ENCODE measurements at places on chromosomes 11 and 22.

DNA sequence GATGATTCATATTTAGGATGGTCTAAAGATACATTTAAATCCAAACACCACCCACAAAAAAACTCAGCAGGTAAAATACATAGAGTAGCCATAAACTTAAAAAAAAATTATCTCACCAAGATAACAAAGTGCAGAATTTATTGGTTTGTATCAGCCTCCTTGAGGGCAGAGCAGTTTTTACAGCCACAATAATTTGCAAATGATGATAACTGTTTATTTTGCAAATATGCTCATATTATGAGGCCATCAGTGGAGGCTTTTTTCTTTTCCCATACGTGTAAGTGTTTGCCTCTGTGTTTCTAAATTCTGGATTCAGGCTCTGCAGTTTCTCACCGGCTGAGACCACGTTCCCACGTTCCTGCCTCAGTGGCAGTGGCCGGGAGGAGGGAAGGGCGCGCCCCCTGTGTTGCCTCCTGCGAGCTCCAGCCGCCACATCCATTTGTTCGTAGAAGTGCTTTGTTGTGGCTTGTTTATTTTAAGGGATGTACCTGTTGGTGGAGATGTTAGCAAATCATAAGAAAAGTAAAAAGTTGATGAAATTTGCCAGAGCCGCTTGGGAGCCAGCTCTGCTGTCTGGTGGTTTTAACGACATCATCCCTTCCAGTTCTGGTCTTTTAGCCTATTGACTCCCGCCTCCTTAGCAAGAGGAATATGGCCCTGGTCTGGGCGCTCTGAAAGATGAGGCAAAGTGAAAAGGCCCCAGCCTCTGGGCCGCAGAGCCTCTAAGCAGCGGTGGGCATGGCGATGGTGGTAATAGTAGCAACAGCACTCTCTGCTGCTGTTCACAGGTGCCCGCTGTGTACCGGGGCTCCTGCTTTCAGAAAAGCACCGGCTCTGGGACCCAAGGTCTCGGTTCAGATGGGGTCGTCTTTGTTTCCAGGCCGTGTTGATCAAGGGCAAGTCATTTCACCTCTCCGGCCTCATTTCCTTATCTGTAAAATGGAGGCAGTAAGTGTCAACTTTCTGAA is 66.7 kb upstream of the PPARA start:
- DNase-seq = no peak

GRCh38 chr11:1041149-1041467 is 4.6 kb upstream of the MUC6 start:
- DNase-seq = no peak

- DNase-seq = no peak
Measured at GRCh38 chr11:73152086-73152853, 10.2 kb upstream of the FCHSD2 start.

DNA sequence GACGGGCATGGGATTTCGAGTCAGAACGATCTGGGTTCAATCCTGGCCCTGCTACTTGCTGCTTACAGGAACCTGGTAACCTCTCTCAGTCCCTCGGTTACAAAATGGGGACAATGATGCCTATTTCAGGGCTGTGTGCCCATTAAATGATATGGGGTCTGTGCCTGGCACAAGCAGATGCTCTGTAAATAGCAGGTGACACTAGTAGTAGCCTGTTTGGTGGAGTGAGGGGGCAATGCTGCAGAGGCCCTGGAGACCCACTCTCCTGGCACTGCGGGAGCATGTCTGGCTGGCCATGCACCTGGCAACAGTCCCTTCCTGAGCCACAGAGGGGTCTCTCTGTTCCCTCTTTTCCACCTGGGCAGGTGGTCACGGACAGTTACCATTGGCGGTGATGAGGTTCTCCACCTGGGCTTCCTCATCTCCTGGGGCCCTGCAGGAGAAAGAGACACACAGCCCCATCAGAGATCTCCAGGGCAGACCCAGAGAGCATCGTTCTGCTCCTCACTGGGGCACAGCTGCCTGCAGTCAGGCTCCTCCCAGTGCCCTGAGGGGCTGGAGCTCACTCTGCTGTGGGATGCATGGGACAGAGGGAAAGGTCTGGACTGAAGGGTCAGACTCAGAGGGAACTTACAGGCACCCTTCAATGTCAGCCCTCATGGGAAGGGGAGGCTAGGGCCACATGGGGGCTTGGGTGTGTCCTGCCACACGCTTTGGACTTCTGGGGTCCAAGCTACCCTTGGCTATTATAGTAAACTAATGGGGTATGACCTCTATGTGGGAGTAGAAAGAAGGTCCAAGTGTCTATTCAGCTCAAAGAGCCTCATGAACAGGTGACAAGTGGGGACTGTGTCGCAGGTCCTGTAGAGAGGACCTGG is 15.6 kb upstream of the FXYD2 start:
- DNase-seq = no peak

DNA sequence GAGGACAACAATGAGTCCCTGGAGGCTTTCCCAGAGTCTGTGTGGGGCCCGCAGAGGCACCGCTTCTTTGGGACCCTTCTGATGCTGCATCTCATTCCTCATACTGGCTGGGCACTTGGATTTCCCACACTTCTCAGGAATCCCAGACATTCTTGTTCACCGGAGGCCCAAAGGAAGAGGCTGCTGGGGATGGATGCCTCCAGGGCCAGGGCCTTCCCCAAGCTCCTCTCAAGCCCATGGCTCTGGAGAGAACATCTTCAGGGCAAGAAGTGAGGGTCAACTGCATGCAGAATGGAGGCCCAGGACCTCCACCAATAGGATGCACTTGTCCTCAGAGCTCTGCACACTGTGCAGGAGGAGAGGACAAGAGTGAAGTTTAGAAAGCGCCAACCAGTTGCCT is 34.6 kb downstream of the DKK3 start:
- no peak for DNase-seq

GRCh38 chr11:76166314-76166713 is 40.0 kb downstream of the WNT11 start:
- DNase-seq = no peak

DNA sequence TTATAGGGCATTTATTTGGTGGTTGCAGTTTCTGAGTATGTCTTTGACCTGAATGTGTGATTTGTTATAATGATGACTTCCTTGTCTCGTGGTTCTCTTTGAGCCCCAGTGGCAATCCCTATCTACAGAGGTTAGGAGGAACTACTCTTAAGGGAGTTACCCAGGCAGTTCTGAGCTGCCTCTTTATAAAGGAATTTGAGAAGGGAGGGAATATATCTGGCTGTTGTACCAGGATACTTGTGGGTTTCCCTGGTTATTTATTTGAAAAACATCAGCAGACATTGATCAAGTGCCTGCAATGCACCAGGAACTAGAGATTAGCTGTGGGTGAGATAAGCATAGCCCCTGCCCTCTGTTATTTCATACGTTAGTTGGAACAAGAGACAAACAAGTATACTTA is 243.5 kb upstream of the ARHGAP20 start:
- no peak for DNase-seq

- no peak for DNase-seq
Measured at GRCh38 chr11:85762226-85762625, 48.7 kb downstream of the SYTL2 start.

GRCh38 chr11:107025673-107026072 is 7.4 kb upstream of the GUCY1A2 start:
- no peak for DNase-seq

DNA sequence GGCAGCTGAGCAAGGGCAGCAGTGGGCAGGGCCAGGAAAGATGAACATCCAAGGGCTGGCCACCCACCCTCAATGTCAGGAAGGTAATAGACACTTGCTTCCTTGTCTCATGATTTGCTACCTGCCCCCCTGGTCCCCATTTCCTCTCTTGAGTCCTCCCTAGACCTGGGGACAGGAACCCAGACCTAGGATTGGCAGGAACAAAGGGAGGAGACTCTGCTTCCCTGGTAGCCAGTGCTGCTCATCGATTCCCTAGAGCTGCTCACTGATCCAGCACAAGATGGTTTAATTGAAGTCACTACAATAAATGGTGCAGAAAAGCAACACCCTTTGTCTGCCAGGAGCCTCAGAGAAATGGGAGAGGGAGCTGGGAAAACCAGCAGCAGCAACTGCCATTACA is 67.8 kb upstream of the CHST1 start:
- DNase-seq = no peak

DNA sequence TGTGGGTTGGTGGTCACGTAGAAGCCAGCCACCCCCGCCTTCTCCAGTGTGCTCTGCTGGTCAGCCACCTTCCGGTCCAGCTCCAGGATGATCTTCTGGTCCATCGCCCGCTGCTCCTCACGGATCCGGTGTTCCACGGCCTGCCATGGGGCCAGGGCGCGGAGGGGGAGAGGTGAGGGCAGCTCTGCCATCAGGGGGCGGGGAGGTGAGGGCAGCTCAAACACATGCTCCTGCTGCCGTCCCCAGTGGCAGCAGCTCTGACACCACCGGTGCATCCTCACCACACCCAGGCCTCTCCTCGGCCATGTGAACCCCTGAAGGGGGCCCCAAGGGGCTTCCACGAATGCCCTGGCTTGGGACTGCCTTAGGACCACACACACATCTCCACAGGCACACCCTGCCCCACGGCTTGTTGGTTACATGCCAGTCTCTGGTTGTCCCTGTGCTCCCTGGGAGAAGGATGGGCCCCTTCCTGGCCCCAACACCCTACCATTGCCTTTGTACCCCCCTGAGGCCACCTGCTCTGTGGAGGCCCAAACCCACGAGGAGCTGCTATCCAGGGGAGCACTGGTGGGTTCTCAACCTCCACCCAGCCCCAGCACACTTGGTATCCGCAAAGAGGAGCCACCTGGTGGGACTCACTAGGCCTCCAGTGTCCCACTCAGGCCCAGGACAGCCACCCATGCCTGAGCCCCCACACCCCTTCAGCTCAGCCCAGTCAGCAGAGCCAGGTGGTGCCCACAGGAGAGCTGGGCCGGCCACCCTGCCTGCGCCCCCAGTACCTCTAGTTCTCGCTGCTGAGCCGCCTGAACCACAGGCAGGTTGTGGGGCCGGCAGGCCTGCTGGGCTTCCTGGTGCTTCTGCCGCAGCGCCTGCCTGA is 4.3 kb downstream of the DGCR6L start:
- no peak for DNase-seq

- no peak for DNase-seq
Measured at GRCh38 chr11:6321356-6321755, 1.1 kb upstream of the CAVIN3 start.

- DNase-seq = no peak
Measured at GRCh38 chr11:67435727-67436458, 1.6 kb downstream of the PTPRCAP start.

GRCh38 chr11:78372114-78372768 is 45.4 kb downstream of the GAB2 start:
- DNase-seq = no peak

DNA sequence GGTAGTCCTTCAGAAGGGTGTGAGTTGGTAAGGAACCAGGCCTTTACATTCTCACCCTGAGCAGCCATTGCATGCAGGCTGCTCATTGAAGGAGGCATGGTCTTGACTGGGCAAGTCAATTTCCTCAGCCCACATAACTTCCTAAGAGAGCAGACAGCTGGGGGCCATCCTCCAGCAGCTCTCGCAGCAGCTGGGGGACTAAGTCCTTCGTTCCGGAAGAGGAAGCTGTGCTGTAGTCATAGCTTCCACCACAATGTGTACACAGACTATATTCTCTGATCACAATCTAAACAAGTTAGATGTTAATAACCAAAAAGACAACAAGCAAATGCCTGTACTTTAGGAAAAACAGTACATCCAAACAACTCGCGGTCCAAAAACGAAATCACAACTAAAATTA is 30.1 kb upstream of the MPPED1 start:
- no peak for DNase-seq

Data from hepatocyte (in vitro differentiated cells).